Naive thymus-derived CD4-positive, alpha-beta T cell (primary cell): ENCODE measurements at places on chromosomes 16 and 17. TPM values are rescaled to one million over a fixed set of nuclear protein-coding genes. Genes with fewer than 3 reads are reported as not detected.

Gene FBXL16
- 45.4 TPM for total RNA-seq

Gene CA10
- not detected for total RNA-seq

Gene TMEM235
- not detected for total RNA-seq

GRCh38 chr16:67391424-67392300, 1.6 kb downstream of the TPPP3 start:
- DNase-seq, result no peak

- DNase-seq, result no peak
Measured at GRCh38 chr16:67252609-67253497, 4.1 kb downstream of the SLC9A5 start.
